Bone marrow (tissue), 2 donors: ENCODE measurements at places on chromosomes 16 and 17.
A peak's percentile ranks its signal among the peaks of the same experiment; 100 is the strongest.

DNA sequence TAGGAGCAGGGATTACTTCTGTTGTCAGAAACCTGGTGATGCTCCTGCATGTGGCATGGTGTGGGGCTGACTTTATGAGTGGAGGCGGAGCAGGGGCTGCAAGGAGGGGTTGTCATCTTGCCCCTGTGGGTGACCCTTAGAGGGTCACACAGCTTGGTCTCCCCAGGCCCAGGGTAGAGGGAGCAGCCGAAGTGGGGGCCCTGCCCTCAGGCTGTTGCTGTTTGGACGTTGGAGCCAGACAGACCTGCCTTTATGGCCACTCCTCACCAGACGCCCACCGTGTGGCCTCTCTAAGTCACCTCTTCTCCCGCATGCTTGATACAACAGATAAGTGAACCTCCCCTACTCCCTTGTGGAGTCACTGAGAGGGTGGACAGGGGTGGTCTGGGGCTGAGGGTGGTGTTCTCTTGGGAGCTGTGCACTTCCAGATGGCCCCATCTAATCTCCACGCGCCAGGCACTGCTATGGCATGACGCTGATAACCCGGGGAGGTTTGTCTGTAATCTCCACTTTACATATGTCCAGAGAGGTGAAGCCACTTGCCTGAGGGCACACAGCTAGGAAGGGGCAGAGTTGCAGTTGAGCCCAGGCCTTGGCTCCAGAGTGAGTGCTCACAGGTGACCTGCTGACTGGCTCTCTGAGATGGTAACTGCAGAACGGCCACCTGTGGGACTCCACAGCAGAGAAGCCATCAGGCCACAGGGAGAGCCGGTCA is 10.0 kb downstream of the MAP2K3 start:
- no peak for DNase-seq

DNA sequence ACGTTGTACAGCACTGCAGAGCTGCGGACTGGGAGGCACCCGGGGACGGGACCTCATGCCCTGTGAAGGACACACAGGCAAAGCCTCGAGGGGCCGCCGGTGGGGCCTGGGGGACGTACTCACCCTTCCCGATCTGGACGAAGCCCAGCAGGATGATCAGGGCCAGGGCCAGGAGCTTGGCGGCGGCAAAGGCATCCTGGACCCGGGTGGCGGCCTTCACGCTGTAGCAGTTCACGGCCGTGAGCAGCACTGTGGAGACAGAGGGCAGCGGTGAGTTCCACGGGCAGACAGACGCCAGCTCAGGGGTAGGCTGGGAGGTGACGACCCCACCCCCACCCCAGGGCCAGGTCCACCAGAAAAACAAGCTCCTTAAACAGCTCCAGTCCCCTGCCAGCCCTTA is 17.7 kb downstream of the SLC7A5 start:
- no peak for DNase-seq

DNA sequence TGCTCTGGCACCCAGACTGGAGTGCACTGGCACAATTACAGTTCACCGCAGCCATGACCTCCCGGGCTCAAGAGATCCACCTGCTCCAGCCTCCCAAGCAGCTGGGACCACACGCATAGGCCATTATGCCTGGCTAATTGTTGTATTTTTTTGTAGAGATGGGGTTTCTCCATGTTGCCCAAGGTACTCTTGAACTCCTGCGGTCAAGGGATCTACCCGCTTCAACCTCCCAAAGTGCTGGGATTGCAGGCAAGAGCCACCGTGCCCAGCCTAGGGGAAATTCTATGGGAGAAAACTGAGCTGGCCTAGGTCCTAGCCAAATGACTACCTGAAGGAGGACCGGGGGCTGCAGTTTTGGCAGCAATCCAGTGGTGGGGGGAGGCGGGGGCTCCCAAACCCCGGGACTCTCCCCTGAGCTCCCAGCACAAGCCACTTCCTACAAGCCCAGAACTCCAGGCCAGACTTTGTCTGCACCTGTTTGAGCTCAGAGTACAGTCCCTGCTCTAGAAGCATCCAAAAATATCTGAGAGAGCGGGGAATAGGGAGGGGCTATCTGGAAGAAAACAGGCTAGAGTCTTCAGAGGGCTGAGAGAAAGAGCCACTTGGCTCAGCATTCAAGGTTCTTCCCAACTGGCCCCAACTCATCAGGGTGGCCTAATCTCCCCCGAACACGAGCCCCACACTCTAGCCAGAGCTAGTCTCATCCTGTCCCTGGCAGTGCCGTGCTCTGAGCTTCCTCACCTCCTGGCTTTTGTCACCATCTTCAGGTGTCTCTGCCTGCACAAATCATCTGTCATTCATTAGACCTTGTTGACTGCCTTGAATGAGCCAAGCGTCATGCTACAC is 9.1 kb downstream of the SRL start:
- no peak for DNase-seq

DNA sequence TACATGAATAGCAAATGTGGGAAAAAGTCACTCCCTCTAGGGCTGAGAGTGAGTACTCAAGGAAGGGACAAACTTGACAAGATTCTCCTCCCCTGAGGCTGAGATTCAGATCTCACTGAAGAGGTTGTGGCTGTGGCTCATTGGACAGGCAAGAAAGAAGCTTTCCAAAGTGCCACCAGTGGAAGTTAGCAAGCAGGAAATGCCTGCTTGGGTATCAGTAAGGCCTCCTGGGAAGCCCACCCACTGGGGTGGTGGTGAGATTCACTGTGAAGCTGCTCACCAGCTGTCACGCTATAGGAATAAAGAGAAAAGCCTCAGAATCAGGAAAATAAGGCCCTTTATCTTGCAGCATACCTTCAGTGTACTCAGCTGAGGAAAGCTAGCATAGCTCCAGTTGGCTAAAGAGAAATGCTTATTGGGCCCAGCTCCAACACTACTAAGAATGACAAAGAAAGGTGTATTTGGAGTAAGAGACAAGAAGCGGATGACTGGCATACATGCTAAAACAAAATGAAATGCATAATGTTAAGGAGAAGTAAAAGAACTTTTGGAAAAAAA is 274.4 kb upstream of the TOM1L1 start:
- no peak for DNase-seq

GRCh38 chr16:35686595-35686994 is 2227.2 kb downstream of the TP53TG3F start:
- DNase-seq, result no peak

DNA sequence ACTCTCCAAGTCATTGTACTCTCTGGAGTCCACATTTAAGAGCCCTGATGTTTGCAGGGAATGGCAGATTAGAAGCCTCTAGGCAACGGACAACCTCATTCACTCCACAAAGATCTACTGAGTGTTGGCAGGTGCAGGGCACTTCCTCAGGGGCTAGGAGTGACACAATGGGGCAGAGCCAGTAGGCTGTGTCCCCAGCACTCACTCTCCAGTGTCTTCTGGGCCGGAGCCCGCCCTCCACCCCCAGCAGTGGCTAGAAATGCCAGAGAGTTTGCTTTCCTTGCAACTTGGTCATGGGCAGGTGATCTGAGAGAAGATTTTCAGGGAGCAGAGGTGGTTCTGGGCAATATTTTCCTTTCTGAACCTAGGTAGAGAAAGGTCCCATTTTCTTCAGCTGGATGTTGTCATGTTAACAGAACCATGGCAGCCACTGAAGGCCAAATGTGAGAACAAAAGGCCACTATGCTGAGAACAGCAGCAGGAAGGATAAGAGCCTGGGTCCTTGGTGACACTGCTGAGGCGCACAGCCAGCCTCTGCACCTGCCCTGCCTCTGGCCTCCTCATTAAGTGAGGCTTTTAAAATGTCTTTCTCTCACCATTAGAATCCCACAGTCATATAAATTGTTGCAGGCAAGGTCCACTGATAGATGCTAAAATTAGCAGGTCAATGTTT is 96.2 kb downstream of the USP31 start:
- no peak for DNase-seq

DNA sequence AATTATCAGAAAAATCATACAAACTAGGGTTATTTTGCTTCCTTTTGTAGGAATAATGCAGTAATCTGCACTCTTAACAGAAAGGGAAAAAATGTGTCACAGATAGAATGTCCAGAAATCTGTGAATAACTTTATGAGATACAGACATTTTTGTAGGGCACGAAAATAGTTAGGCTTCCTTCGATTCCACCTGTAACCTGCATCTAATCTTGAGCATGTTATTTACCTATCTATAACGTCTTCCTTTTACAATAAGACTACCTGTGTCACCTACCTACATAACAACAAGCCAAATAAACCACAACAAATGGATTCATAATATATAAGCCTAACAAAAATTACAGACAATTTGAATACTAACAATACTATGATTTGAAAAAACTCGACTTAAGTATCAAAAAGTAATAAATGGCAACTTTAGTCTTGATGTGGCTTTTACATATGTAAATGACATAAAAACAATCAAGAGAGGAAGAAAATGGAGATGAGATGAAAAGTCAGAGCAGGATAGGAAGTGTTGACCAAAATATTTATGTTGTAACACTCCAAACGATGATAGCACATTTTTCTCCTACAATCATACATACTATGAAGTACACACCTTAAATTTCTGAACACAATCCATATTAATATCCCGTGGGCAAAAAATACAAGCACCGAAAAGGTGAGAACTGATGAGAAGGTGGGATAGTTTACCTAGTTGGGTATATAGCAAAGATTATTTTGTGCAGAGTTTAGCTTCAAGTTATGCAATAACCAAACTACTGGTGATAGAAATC is 2.5 kb downstream of the STAT5B start:
- DNase-seq, result no peak

DNA sequence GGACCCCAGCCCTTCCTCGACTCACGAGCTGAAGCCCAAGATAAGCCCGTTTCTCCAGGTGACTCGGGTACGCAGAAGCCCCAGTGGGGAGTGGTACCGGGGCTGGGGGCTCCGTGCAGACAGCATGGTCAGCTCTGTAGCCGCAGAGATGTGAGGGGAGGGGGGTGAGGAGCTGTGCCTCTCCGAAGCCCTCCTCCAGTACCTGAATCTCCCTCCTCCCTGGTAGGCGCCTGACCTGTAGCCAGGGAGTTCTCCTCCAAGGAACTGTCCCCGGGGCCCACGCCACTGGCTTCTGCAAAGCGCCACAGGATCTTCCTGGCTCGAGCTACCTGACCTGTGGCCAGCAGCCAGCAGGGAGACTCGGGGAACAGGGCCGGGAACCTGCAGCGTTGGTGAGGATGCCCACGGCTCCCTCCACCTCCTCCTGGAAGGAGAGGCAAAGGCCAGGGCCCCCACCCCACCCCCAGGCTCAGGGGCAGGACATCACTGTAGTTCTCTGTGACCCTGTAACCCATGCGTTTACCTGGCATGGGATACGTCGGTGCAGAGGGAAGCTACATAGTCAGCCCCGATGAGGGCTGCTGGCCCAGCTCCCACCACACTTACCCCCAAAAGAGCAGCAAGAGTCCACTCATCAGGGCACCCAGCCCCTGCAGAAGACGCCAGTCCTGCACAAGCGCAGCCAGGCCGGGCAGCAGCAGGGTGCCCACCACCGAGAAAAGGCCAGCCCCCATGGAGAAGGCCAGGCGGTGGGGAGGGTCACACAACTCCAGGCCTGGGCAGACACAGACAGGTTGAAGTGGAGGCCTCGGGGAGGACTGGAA is 1.7 kb downstream of the SLC22A31 start:
- DNase-seq, result no peak

- DNase-seq, result no peak
These were observed 17.6 kb upstream of the CDH13 start for GRCh38 chr16:82609140-82609539.

- no peak for DNase-seq
These were observed 9.3 kb downstream of the HDAC5 start for GRCh38 chr17:44113868-44114840.

DNA sequence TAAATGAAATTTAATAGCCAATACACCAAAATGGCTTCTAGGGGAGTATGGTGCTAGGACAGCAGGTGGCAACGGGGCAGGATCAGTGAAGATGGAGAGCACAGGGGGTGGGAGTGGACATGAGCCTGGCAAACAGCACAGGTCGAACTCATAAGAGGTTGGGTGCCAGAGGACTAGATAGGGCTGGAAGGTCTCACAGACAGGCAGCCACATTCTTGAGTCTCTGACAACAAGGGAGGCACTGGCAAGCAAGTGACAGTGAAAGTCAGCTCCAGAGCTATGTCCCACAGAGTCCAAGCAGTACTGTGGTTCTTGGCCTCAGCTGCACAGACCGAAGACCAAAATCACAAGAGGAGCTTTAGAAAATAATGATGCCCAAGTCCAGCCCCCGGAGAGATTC is 61.2 kb downstream of the USP31 start:
- no peak for DNase-seq

DNA sequence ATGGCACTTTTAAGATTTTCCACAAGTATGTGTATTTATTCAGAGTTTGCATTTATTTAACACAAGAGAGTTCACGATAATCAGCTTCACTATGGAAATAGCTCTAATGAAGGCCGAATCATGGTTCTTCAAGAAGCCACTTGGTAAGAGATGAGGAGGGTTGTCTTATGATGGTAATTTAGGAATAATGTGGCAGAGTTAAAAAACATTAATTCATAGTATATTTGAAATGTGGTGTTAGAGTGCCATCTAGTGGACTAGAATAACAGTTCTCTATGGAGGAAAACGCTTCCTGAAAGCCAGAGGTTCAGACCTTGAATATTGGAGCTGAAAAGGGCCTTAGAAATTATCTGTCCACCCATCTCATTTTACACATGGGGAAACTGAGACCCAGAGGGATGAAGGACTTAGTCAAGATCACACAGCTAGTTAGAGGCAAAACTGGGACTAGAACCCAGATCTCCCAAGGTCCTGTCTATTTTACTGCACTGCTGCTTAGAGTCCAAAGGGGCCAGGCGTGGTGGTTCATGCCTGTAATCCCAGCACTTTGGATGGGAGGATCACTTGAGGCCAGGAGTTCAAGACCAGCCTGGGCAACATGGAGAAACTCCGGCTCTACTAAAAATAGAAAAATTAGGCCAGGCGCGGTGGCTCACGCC is 33.8 kb upstream of the KPNB1 start:
- peak; percentile 54 for DNase-seq

DNA sequence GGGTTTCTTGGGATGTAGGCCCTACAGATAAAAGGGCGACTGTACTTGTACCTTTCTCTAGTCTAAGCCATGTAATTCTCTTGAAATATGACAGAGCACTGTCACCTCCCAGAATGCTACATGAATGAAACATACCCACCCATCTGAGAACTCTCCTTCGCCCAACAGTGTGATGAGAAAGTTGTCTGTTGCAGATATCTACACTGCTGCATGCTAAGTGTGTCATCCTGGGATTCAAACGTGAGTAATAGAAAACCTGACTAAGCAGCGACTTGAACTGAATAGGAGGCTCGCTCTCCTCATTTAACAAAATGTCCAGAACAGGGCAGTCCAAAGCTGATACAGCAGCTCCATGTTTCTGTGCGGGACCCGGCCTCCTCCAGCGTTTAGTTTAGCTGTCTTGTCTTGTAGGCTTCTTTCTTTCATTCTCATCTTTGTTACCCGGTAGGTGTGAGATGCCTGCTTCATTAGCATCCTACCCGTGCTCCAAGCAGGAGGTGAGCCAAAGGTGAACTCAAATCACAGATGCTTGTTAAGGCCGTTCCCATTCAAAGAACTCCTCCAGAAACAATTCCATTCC is 211.9 kb downstream of the PRKCA start:
- no peak for DNase-seq

DNA sequence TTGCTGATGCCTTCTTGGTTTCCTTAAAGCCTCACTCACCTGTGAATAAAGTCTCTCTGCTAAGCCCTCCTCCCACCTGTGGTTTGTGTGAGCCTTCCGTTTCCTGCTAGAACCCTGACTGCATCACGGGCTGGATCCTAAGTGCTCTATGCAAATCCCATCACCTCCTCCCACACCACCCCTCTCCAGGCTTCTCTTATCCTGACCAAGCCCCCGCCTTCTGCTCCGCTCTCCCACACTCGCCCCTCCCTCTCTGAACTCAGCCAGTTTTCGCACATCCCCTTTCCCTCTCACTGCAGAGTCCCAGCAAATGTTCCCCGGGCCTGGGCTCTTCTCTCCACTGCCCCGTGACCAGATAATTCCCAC is 51.8 kb downstream of the PIMREG start:
- DNase-seq, result no peak

- no peak for DNase-seq
These were observed 412.1 kb downstream of the NPIPA7 start for GRCh38 chr16:16791051-16791450.
